GM12878 (cell line): ENCODE measurements at places on chromosomes 3 and 15.

GRCh38 chr3:70315021-70315420 lies 2.6 kb upstream of the MDFIC2 start:
- DNase-seq = no peak

DNA sequence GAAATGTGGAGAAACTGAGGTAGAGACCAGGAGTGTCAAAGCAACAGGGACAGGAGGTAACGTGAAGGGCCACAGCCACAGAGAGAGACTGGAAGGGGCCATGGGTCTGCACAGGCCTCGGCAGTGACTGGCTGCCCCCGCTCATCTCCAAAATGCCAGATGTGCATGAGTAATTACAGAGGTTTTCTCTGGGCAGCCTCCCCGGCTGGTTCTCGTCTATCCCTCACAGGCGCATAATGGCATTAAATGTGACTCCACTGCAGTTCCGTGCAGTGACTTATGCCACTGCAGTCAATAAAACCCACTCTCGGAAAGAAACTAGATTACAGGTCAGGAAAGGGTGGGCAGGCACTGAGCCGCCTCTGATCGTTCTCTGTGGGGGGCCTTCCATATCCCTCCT lies 74.7 kb downstream of the WDR76 start:
- no peak for DNase-seq

- no peak for DNase-seq
Measured at GRCh38 chr3:122033023-122033422, 11.0 kb upstream of the ILDR1 start.

GRCh38 chr15:38253351-38253781 lies 730 bp downstream of the SPRED1 start:
- no peak for DNase-seq

DNA sequence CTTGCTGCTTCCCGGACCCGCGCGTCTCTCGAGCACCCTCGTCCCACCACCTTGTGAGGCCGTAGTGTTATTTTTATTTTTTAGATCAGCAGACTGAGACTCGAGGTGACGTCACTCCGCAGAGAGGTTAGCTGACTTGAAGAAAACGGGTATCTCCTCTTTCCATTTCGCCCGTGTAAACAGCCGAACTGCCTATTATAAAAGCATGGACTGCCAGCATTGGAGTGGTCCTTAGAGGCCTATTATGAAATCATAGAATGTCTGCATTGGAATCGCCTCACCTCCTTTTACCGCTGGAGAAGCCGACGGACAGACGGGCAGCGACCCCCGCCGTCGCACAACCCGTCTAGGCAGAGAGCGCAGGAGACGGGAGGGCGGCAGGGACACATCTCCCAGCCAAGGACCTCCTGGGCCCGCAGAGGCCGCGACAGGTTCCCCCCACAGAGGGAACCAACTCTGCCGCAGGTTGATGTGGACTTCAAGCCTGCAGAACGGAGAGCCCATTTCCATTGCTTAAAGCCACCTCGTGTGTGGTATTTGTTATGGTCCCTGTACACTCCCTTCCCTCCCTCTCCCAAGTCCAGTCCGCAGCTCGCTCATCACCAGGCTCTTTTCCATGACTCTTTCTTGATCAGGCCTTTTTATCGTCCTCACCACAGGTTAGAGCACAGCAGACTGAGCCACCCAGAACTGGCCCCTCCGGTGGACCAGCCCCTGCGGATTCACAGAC lies 540 bp upstream of the PPP1R2 start:
- DNase-seq = no peak

- DNase-seq = no peak
Measured at GRCh38 chr3:10558736-10559135, 53.4 kb upstream of the ATP2B2 start.

- DNase-seq = no peak
Measured at GRCh38 chr3:117286488-117286887, 576.9 kb downstream of the TUSC7 start.

- no peak for DNase-seq
Measured at GRCh38 chr3:171622126-171622525, 161.9 kb upstream of the TNIK start.
